ENCODE measurements at places on chromosomes 5 and 9. TPM values are rescaled to one million over a fixed set of nuclear protein-coding genes. Genes with fewer than 3 reads are reported as not detected.

The GABRB2 gene
- total RNA-seq, result not detected

The NRARP gene
- total RNA-seq, result 25.8 TPM

The MYOZ3 gene
- total RNA-seq, result 0.25 TPM

DNA sequence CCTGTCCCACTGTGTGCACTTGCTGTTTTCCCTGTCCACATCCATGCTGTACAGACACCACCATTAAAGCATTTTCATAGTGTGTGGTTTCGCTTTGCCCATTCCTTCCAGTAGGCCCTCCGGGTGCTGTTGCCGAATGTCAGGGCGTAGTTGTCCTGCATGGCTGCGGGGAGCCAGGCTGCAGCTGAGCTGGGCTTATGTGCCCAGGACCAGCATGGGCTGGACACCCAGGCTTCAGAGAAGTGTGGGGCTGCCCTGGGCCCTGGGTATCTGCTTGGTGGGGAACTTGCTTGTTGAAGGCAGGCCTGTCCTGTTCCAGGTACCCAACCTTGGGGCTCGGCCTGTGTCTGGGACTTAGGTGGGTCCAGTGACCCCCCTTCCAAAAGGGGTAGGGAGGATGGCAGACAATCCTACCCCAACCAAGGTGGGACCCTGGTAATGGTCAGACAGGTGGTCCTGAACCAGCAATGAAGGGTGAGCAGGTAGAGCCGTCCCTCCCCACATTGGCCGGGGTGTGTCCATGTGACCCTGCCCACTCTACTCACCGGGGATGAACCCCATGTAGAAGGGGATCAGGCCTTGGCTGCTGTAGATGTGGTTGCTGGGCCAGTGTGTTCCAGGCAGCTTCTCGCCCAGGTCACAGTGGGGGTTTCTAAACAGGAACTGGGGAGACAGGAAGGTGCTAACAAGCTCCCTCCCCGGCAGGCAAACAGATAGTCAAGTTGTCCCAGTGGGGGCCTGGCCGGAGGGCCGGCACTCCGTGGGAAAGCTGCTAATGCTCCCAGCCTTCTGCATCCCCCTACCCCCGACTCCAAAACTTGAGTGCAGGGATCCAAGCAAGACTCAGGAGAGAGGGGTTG lies 2.8 kb downstream of the TUBB4B start:
- no peak for DNase-seq

DNA sequence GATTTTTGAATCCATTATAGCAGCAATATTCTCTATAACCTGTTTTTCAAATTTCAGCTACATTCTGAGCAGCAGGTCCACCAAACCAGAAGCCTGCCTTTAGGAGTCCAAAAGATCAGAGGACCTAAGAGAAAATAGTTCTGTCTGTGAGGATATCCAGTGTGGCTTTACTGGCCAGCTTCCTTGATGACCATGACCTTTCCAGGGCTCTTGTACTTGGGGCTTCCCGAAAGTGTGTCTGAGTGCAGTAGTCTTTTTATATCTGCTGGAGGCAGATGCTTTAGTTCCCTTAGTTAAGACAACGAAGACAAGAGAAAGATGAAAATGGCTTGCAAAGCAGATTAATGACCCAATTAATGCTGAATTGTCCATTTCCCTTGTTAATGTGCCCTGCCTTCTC lies 72.4 kb downstream of the SGCD start:
- DNase-seq, result no peak
